ENCODE measurements at places on chromosomes 7 and 10.

DNA sequence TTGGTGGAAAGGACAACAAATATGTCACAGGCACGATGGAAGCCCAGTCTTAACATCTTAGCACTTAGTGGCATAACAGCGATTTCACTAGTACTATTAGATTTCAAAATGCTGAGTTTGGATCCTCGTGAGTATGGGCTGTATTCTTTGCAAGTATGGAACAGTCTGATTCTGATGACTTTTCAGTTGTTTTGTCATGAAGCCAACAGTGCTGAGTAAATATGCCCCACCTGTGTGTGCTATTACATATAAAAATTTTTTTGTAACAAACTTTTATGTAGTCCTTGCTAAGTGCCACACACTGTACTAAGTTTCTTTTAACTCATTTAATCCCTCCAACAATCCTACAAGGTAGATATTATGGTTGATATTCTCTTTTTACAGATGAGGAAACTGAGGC, 30.8 kb downstream of the MTURN start:
- DNase-seq, result no peak

- peak; percentile 64 for DNase-seq
These were observed 6.7 kb downstream of the ATP6V1F start for GRCh38 chr7:128869138-128869943.

GRCh38 chr7:3241686-3242258, 59.3 kb upstream of the SDK1 start:
- DNase-seq, result no peak

DNA sequence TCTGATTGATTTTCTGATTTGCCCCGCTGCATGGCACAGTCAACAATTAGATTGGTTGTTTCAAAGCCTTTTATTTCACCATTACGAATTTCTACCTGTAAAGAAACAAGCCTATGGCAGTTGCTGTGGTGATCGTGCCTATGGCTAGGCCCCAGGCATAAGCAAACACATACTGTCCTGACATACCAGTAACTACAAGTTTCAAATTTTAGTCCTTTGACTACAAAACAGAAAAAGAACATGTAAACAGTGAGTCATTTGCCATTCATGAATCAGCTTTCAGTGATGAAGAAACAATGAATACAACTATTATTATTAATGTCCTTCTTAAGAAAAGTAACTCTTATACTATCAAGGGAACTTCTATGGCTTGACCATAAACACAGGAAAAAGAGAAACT, 168.0 kb upstream of the LRRN3 start:
- DNase-seq, result no peak

GRCh38 chr7:123571684-123572083, 14.1 kb upstream of the NDUFA5 start:
- no peak for DNase-seq
